ENCODE measurements at places on chromosomes 16 and 17.

GRCh38 chr16:8107296-8107695 is 483.0 kb downstream of the TMEM114 start:
- DNase-seq = no peak

- no peak for DNase-seq
These were observed 65.8 kb downstream of the CYTH1 start for GRCh38 chr17:78716292-78716691.

GRCh38 chr17:58302171-58302918 is 21.6 kb upstream of the MPO start:
- DNase-seq = no peak

DNA sequence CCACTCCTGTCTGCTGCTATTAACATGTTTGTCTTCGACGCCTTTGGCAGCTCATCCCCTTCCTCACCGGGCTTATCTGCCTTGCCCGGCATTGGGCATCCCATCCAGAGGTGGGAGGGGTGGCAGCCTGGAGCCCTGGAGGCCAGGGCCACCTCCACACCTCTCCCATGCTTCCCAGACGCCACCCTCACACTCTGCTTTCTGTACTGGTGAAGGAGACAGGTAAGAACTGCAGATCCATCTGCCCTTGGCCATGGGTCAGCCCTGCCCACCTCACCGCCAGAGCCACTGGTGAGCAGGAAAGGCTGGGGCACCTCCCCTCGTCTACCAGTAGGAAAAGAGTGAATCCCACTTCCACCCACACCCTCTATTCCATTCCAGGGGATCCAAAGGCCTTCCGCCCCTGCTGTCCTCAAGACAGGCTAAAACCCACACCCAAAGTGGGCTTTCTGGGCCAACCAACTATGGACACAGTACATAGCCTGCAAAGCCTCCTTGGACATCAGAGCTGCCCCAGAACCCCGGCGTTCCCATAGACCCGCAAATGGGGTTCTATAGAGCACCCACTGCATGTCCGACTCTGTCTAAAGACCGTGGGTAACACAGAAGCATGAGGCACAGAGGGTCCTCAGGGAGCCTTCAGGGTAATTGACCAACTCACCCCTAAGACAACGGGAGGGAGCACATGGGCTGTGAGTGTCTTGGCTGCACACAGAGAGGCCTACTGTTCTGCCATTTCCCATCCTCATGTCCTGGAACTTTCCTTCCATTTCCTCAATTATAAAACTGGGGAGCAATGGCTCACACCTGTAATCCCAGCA is 23.4 kb upstream of the RBFOX3 start:
- no peak for DNase-seq

- DNase-seq = no peak
These were observed 75.7 kb upstream of the BRD7 start for GRCh38 chr16:50444526-50444925.

DNA sequence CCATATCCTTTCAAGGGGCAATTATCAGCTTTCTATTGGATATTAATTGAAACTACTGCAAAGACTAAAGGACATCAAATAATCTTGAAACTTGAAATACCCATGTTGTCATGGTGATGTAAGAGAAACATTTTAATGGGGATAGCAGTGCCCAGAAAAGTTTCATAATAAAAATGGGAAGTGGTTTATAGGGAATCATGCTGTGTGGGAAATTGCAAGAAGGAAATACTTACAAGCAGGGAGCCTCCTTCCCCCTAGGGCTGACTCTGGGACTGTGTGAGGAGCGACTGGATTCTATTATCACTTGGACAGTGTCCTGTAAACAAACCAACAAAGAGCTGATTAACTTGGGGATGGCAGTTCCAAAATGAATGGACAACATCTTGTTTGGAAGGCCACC is 1393.1 kb upstream of the GOT2 start:
- peak; percentile 30 for DNase-seq

GRCh38 chr17:57957120-57957850 is 2.1 kb upstream of the CUEDC1 start:
- no peak for DNase-seq

- DNase-seq = no peak
These were observed 438.0 kb upstream of the PMFBP1 start for GRCh38 chr16:72609933-72610332.

DNA sequence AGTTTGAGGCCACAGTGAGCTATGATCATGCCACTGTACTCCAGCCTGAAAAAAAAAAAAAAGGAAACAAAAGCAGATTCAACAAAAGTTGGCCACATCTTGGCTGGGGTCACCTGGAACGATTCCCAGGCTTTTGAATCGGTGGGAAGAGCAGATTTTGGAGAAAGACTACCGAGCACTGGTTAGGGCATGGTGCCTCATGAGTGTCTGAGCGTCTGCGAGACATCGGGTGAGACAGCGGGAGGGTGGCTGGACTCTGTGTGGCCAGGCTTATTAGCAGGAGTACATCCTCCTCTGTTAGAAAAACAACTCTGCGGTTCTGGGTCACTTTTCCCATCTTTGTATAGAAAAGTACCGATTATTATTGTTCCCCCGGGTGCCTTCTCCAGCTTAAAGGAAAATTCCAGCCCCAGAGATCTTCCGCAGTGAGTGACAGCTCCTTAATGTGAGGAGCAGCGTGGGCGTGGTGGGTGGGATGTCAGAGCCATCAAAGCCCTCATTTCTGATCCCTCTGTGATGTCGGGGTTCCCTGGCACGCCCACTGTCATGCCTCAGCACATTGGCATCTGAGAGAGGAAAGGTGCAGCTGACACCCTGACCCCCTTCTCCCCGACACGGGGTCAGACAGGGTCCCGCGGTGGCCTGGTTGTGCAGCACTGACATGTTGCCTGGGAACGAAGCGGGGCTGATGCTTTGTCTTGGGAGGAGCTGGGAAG is 6.9 kb downstream of the RGS9 start:
- no peak for DNase-seq

DNA sequence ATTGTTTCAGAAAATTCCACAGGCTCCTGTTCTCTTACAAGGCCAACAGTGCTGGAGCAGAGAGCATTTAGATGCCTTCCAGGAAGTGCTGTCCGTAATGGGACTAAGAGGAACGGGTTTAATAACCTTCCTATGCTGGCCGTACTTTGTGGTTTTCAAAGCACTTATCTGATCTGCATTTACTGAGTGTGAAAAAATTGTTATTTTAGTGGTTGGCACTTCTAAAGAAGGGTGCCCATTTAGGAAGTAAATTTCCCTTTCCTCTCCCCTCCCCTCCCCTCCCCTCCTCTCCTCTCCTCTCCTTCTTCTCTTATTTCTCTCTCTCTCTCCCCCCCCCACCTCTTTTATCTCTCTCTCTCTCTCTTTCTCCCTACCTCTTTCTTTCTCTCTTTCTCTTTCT is 72.0 kb upstream of the DNAJA2 start:
- DNase-seq = peak; percentile 71

GRCh38 chr16:68590201-68590994 is 51.3 kb downstream of the ZFP90 start:
- peak; percentile 71 for DNase-seq

GRCh38 chr17:7479213-7480088 is at the start of gene ZBTB4:
Gene ZBTB4 (minus strand): TSS chr17:7479631. CDS start chr17:7466801, 12,830 bp downstream.
- peak; percentile 55 for DNase-seq

DNA sequence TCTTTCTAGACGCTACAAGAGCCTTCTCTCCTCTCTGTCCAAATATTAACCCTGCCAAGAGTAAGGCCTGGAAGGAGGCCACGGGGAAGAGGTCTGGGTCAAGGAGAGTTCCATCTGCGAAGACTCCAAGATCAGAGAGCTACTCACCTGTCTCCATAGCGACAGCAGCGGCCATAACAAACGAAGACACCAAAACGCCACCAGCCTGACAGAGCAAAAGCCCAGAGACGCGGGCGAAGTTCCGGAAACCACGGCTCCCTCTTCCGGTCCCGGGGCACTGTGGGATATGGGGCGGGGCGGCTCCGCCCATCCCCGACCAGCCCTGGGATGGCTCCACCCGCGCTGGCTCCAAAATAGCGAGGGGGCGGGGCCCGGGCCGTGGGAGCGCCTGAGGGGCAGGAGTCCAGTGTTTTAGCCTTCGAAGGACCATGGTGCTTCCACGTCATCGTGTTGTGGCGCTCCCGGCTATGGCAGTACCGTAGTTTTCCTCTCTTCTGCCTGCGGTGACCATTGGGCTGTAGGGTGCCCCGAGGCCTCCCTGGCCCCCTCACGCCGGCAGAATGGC is at the start of the genes C17orf100 and MED31:
C17orf100 (plus strand) TSS at position 409 of the 565 bp plus-strand sequence; CDS start at position 561, 152 bp downstream.
MED31 (minus strand) TSS at position 252 of the 565 bp plus-strand sequence; CDS start at position 175, 77 bp downstream.
- DNase-seq = peak; percentile 96

GRCh38 chr17:42413464-42414040 is 9.5 kb downstream of the CAVIN1 start:
- DNase-seq = no peak

DNA sequence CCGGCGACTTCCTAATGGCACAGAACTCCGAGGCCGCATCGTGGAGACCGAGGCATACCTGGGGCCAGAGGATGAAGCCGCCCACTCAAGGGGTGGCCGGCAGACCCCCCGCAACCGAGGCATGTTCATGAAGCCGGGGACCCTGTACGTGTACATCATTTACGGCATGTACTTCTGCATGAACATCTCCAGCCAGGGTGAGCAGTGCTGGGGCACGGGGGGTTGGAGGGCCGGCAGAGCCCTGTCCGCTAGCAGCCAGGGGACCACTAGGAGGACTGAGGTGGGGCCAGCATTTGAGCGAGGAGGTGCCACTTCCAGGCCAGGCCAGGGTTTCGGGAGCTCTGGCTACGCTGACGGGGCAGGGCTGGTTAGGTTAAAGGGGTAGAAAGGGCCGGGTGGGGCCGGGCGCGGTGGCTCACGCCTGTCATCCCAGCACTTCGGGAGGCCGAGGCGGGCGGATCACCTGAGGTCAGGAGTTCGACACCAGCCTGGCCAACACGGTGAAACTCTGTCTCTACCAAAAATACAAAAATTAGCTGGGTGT is 5.1 kb downstream of the MPG start:
- DNase-seq = no peak

DNA sequence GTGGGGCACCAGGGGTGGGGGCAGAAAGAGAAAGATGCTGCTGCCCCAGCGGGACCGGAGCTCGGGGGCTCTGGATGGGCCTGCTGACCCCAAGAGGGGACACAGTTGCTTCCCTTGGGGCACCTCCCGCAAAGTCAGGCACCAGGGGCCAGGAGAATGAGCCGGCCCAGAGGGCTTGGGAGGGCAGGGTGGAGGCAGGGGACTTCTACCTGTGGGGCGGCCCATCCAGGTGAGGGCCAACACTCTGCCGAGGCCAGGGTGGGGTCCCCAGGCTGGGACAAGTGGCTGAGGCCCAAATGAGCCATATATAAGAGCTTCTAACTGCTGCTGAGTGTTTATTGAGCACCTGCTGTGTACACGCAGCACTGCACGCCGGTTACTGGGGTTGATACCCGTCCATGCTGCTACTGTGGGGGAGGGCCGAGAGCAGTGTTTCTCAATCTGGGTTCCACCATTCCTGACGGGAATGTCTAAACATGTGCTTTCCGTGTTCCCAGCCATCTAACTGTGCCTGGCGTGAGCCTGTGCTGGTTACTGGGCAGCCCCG is 211.7 kb upstream of the GSE1 start:
- no peak for DNase-seq

DNA sequence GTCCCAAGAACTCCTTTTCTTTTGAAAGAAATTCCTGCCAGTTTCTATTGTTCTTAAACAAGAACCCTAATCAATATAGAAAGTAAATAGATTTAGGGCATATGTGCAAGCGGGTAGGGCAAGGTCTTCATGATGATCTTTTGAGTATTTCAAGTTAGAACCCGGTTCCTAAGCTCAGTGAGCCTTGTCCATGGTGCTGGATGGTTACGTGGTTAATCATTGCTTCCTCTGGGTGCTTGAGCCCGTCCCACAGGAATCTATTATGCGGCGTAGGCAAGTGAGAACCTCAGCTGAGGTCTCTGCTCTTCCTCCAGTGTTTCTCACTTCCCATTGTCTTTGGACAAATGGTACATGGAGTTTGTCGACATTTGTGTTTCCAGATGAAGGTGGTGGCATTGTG is 580.8 kb upstream of the EEF2KMT start:
- DNase-seq = no peak
